Colonic mucosa (tissue), 4 donors: ENCODE measurements at places on chromosomes 13 and 19. TPM values are rescaled to one million over a fixed set of nuclear protein-coding genes. Genes with fewer than 3 reads are reported as not detected.
A peak's percentile ranks its signal among the peaks of the same experiment; 100 is the strongest.

DNA sequence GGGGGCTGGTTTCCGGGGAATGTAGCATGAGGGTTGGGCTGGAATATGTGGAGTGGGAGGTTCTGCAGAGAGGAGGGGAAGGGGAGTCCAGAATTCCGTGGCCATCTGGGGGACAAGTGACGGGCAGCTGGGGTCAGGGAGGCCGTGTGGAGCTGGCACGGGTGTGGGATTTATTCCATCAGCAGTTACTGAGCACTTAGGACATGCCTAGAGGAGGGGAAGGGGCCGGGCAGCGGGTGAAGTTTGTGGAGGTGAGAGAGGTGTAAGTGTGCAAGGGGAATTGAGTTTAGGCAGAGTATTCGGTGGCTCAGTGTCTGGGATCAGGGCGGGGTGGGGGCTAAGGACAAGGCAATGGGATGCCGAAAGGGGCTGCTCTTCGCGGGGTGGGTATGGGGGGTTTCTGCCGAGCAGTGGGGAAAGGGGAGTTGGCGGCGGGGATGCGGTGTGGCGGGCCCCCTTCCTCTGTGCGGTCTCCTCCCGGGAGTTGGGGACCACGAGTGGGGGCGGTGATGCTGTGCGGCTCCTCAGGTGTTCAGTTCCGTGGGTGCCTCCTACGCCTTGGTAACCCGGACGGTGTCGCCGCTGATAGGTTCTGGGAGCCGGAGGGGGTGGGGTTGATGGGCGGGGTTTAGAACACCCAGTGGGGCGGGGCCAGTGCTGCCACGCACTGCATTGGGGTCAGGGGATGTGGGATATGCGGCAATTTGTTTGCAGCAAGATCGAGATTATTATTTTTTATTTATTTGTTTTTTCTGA lies 5.4 kb downstream of the CCDC61 start:
- DNase-seq = peak; percentile 77

GRCh38 chr13:47687577-47687976 lies 313.5 kb downstream of the SUCLA2 start:
- no peak for DNase-seq

GRCh38 chr19:47693489-47693888 lies 19.7 kb upstream of the EHD2 start:
- no peak for DNase-seq

GRCh38 chr13:23557733-23558132 lies 12.5 kb upstream of the TNFRSF19 start:
- DNase-seq = no peak

- peak; percentile 71 for DNase-seq
These were observed 64.7 kb upstream of the STARD13 start for GRCh38 chr13:33349986-33350826.

DNA sequence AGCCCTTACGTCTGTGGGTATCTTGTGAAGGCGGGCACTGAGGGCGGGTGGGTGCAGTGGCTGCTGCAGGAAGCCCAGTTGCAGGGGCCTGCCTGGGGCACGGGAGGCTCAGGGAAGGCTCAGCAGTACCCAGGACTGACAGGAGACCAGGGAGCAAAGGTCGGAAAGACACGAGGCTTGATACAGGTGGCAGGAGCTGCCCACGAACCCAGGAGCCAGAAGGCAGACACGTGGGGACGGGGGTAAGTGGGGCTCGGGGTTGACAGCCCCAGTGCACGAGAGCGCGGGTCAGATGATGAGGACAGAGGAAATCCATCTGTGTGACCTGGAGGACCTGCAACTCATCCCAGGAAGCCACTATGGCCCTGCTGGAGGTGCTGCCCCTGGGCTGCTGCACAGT lies 25.3 kb downstream of the ELAVL1 start:
- DNase-seq = no peak

GRCh38 chr19:18100710-18101109 lies 3.1 kb downstream of the MAST3 start:
- no peak for DNase-seq

GRCh38 chr13:75993823-75994222 lies 357.7 kb downstream of the LMO7 start:
- no peak for DNase-seq

GRCh38 chr13:64855506-64855905 lies 2374.6 kb downstream of the PCDH9 start:
- no peak for DNase-seq

- DNase-seq = peak; percentile 69
These were observed 5.8 kb downstream of the KLF2 start for GRCh38 chr19:16330368-16330801.

DNA sequence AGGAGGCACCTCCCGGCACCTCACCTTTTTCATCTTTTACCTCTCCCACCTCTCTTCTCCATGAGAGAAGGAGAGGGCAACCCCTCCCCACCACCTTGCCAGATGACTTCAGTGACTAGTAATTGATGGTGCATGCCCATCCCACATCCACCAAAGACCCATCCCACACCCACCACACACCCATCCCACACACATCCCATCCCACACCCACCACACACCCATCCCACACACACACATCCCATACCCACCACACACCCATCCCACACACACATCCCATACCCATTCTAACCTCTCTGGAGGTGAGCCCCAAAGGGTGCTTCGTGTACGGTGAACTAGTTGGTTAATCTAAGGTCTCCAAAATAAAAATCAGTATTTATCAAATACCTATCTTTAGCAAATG lies 44.7 kb downstream of the STK24 start:
- DNase-seq = no peak

- DNase-seq = no peak
These were observed 265.6 kb downstream of the TDRD3 start for GRCh38 chr13:60662595-60662994.

DNA sequence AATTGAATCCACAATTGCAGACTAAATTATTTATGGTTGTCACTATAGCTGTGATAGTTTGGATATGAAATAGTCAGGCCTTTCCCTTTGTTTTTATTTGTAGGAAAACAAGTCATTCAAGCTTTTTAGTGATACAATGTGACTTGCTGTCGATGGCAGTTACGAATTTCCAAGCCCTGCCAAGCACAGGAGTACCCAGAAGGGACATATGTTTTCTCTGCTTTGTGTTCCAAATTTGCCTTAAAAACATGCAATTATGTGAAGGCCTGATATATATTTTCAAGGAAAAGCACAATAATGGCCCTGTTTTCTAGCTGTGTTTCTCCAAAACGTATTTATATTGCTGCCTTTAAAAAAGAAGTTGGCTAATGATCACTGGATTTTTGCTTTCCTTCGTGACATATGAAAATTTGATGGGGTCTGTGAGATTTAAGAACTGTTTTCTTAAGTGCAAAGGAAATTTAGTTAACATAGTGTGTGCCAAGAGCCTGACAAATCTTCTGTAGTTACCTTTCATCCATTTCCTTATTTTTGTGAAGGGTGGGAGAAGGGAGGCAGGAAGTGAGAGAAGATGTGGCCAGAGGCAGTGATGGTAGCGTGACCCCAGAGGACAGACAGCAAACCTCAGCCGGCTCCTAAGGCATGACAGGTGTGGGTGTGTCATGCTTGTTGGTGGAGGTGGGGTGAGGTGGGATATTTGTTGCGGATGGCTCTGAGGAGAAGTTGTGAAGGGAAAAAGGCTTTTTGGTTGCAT lies 79.6 kb downstream of the TEX26 start:
- no peak for DNase-seq

DNA sequence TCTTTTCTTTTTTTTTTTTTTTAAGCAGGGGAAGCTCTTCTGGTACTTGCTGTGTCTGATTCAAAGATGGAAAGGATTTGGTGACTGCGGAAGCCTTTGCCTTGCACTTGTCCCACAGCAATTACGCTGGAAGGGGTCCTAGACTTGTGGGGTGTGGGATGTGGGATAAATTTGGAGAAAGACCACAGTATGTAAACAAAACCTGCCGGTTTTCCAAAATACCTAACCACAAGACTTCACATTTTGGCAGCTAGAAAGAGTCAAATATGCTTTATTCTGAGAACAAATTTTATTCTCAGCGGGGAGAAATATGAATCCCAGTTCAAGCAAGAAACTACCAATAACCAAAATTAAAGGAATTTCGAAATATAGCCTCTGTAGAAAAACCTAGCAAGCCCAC lies 176.5 kb downstream of the SPRY2 start:
- DNase-seq = no peak

- no peak for DNase-seq
These were observed 478.4 kb downstream of the TSHZ3 start for GRCh38 chr19:30870876-30871275.

DNA sequence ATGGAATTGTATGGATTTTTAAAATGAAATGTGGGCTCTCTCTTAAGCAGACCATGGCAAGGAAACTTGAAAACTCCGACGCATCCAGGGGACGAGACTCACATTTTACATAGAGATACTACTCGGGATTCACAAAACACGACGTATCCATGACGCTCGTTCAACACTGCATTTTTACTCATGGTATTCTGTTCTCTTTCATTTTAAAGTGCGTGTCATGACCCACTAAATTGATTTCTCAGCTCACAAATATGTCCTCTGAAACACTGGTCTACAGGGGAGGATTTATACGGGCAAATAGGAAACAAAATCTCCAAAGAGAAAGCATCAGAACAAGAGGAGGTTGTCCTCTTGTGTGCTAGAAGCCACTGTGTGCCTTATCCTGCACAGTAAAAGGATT lies 523.5 kb downstream of the MYO16 start:
- DNase-seq = no peak

- no peak for DNase-seq
These were observed 117.9 kb downstream of the CRYL1 start for GRCh38 chr13:20407759-20408158.

GRCh38 chr13:109427148-109427547 lies 359.2 kb downstream of the IRS2 start:
- no peak for DNase-seq

- DNase-seq = no peak
These were observed 7.2 kb downstream of the RAB20 start for GRCh38 chr13:110554227-110554836.

DNA sequence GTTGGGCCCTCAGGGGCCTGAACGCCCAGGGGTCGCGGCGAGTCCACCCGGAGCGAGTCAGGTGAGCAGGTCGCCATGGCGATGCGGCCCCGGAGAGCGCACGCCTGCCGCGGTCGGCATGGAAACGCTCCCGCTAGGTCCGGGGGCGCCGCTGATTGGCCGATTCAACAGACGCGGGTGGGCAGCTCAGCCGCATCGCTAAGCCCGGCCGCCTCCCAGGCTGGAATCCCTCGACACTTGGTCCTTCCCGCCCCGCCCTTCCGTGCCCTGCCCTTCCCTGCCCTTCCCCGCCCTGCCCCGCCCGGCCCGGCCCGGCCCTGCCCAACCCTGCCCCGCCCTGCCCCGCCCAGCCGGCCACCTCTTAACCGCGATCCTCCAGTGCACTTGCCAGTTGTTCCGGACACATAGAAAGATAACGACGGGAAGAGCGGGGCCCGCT lies at the start of gene CCNA1:
TSS of gene CCNA1 (plus strand) at position 390 of the 439 bp plus-strand sequence. CDS start 562 bp downstream, outside the sequence.
- DNase-seq = peak; percentile 19

DNA sequence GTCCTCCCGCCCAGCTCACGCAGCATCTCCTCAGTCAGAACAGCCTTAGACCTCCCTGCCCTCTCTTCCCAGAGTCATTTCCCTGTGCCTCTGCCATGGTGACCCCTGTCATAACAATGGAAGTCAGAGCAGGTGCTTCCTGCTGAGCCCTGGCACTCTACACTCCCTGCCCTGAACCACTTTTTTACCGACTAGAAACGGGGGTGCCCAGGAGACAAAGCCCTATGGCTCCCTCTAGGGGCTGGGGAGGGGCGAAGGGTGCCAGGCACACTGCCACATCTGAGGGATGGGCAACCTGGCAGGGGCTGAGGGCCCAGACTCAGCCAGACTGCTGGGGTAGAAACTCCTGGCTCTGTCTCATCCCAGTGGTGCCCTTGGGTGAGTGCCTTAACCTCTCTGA lies 16.4 kb downstream of the ZNF574 start:
- DNase-seq = peak; percentile 63

- DNase-seq = no peak
These were observed 92.7 kb downstream of the ZNF737 start for GRCh38 chr19:20472854-20473253.

- DNase-seq = no peak
These were observed 2.5 kb downstream of the RPS28 start for GRCh38 chr19:8323781-8324185.

DNA sequence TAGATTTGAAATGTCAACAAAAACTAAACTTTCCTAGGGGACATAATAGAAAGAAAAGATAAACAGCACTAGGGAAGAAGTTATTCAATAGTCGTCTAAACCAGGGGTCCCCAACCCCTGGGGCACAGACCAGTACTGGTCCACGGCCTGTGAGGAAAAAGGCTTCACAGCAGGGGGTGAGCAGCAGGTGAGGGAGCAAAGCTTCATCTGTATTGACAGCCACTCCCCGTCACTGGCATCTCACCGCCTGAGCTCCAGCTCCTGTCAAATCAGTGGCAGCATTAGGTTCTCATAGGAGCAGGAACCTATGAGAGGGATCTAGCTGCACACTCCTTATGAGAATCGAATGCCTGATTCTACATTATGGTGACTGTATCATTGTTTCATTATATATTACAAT lies 382.7 kb downstream of the MYO16 start:
- DNase-seq = no peak

- no peak for DNase-seq
These were observed 12.9 kb upstream of the RPS15 start for GRCh38 chr19:1425102-1425837.

- DNase-seq = no peak
These were observed 64.4 kb upstream of the NPAS1 start for GRCh38 chr19:46954993-46955812.

GRCh38 chr19:13637664-13638063 lies 126.7 kb upstream of the MRI1 start:
- DNase-seq = no peak

DNA sequence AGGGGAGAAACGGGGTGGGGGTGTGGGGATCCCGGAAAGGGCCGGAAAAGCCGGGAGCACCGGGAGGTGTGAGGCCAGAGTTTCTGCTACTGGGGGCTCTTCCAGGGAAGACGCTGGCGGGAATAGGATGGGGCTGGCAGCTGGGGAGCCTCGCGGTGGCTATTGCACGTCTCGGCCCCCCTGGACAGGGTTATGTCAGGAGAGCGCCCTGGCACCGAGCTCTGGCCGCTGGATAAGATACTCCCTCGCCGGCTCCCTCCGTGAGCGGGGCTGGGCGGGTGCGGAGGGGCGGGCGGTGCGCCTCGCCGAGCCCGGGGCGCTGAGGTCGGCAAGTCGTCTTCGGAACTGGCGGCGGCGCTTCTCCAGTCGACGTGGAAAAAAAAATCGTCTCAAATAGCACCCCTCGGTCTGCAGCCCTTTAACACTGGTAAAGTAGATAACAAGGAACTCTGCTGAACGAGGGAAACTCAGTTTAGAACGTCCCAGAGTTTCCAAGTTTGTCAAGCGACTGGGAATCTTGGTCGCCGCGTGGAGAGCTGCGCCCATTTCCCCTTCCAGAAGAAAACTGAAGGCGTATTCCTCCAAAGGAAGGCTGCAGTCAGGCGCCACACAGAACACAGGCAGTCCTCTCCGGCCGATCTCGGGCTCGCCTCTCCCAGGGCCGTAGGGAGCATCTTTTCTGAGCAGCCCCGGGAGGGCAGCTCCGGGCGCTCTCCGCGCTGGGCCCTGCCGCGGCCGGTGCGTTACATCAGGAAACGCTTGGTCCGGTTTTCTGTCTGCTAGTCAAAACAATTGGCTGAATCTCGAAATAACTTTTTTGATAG lies 115.1 kb downstream of the KCNRG start:
- DNase-seq = peak; percentile 32

Gene OR7C1
- total RNA-seq = not detected

Gene FPR2
- total RNA-seq = 0.47 TPM

Gene COMP
- 0.13 TPM for total RNA-seq

Gene WDR87
- total RNA-seq = not detected

Gene KLK15
- total RNA-seq = 2.9 TPM

Gene SYNE4
- 9.3 TPM for total RNA-seq

Gene NCAN
- not detected for total RNA-seq

Gene ZNF99
- not detected for total RNA-seq

Gene C19orf33
- 111 TPM for total RNA-seq

Gene FUT2
- total RNA-seq = 141 TPM

Gene FCHO1
- total RNA-seq = 3.9 TPM

Gene PRDX2
- 417 TPM for total RNA-seq

Gene ATP4B
- not detected for total RNA-seq

Gene CD37
- total RNA-seq = 7.4 TPM
